ENCODE measurements at places on chromosomes 12 and 14. TPM values are rescaled to one million over a fixed set of nuclear protein-coding genes. Genes with fewer than 3 reads are reported as not detected.

DNAI7 gene
- total RNA-seq: 0.16 TPM

TTC6 gene
- total RNA-seq: 0.33 TPM

PLEKHG7 gene
- not detected for total RNA-seq

TEX22 gene
- total RNA-seq: 0.23 TPM

ENDOU gene
- total RNA-seq: not detected

AMN gene
- total RNA-seq: 0.21 TPM

VAMP1 gene
- total RNA-seq: 12.6 TPM

ACVRL1 gene
- total RNA-seq: not detected

SLC17A8 gene
- not detected for total RNA-seq

KLHDC1 gene
- 0.26 TPM for total RNA-seq

All from A549 treated with ZK216348 at 1 μM for 4 hours (cell line).